ENCODE measurements at places on chromosomes 5 and 9.

DNA sequence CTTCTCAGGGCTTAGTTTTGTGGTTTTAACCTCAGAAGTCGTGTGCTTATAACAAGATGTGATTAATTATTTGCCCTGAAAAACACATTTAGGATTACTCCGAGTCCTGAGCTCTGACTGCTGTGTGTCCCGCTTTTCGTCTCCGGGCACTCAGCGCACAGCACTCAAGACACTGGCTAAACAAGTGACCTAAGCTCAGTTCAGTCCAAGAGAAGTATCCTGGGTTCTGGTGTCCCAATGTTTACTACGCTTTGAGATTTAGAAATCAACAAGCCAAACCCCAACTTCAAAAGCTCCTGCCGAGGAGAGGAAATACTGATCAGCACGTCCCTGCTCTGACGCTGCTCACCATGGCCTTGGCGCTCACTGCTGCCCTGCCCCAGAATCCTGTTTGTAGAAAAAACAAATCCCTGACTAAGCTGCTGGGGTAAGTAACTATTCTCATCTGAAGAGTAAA lies 53.2 kb downstream of the IPPK start:
- DNase-seq: no peak

GRCh38 chr5:16095612-16096011 lies 84.0 kb downstream of the MARCHF11 start:
- DNase-seq: no peak

DNA sequence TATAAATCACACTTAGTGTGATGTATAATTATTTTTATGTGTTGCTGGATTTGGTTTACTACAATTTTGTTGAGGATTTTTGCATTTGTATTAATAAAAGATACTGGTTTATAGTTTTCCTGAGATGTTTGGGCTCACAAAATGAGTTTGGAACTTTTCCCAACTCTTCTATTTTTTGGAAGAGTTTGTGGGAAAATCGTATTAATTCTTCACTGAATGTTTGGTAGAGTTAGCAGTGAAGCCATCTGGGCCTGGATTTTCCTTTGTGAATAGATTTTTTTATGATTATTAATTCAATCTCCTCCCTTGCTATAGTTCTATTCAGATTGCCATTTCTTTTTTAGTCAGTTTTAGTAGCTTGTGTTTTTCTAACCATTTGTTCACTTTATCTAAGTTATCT lies 201.7 kb upstream of the NFIL3 start:
- no peak for DNase-seq

- DNase-seq: no peak
Measured at GRCh38 chr5:2262620-2263019, 379.9 kb upstream of the IRX4 start.

- no peak for DNase-seq
Measured at GRCh38 chr9:93963969-93964368, 8.8 kb upstream of the BARX1 start.

Data from stimulated activated CD4-positive, alpha-beta T cell treated with anti-CD3 and anti-CD28 coated beads, Interleukin-4, amount 100 ng/mL, for 24 hours (primary cell).